ENCODE measurements at places on chromosomes 2 and 18.

GRCh38 chr2:234593636-234594035 is 96.8 kb upstream of the ARL4C start:
- DNase-seq, result no peak

GRCh38 chr2:40244251-40244650 is 207.6 kb downstream of the SLC8A1 start:
- no peak for DNase-seq

GRCh38 chr2:37281916-37282315 is 42.7 kb downstream of the PRKD3 start:
- DNase-seq, result no peak

- no peak for DNase-seq
Measured at GRCh38 chr2:95372216-95372829, 30.2 kb upstream of the FAHD2A start.

GRCh38 chr18:48181087-48181823 is 227.9 kb downstream of the ZBTB7C start:
- no peak for DNase-seq

DNA sequence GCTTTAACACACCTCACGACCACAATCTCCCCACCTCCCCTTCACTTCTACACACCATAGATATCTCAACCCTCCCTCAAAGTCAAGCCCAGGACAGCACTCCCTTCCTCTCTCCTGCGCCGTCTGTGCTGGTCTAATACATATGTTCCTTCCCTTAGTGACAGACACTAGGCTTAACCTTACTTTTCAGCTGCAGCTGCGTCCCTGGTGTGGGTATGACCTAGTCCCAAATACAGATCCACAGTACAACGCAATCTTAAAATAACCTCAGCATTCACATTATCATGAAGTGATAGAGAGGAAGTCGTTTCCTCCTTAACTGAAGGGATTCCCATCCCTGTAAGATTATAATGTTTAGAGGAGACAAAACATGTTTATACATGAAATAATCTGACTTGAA is 192.7 kb upstream of the TANK start:
- DNase-seq, result no peak

- DNase-seq, result no peak
Measured at GRCh38 chr2:236367506-236368289, 103.5 kb upstream of the ASB18 start.
